ENCODE measurements at places on chromosomes 11 and 22. TPM values are rescaled to one million over a fixed set of nuclear protein-coding genes. Genes with fewer than 3 reads are reported as not detected.

Gene LRP4
- 0.50 TPM for polyA plus RNA-seq

Gene MRGPRX3
- polyA plus RNA-seq: not detected

Gene ZC3H12C
- polyA plus RNA-seq: 0.92 TPM

Gene PRR33
- not detected for polyA plus RNA-seq

Gene SAA4
- polyA plus RNA-seq: 4,017 TPM

Gene KDM4E
- not detected for polyA plus RNA-seq

Gene RCOR2
- not detected for polyA plus RNA-seq
